NCI-H1048 (cell line): ENCODE measurements at places on chromosomes 2 and 18.

GRCh38 chr2:33104726-33105125 is 158.0 kb downstream of the LTBP1 start:
- DNase-seq, result no peak

DNA sequence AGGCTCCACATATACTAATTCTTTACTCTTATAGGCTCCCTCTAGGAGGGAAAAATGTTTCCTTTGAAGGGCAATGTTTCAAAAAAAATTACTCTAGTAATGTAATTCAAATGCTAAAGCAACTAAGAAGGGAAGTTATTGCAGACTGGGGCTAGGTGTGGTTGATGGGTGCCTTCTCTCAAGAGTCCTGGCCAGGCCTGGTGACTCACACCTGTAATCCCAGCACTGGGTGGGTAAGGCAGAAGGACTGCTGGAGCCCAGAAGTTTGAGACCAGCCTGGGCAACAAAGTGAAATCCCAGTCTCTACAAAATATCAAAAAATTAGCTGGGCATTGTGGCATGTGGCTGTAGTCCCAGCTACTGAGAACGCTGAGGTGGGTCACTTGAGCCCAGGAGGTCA is 31.2 kb upstream of the CDKL4 start:
- no peak for DNase-seq

GRCh38 chr2:61775956-61776570 is 77.8 kb downstream of the FAM161A start:
- no peak for DNase-seq

DNA sequence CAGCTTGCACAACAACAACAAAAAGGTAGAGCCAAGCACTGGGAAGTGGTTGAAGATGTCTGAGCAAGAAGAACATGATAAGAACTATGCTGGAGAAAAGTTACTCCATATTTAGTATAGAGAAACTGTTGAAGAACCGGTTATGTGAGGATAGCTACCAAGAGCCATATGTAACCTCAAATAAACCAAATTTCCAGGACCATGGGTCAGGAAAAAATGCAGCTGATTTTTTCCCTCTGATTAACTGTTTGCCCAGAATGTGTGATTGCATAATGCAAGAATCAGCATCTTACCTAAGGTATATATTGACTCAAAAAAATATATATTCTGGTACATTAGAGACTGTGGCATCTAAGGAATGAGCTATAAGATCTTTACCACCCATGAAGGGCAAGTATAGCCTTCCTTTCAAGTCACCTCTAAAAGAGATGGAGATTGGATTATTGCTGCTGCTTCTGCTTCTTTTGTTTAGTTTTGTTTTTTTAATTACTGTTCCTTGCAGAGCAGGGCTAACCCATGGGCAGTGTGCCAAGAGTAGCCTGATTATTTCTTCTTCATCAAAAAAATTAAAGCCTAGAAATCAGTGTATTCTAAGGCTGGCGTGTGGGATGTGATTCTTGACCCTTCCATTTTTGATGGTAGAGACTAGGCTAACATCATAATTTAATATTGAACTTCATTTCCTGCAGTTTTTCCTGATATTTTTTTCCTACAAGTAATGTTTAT is 76.9 kb upstream of the MAP3K20 start:
- DNase-seq, result no peak

DNA sequence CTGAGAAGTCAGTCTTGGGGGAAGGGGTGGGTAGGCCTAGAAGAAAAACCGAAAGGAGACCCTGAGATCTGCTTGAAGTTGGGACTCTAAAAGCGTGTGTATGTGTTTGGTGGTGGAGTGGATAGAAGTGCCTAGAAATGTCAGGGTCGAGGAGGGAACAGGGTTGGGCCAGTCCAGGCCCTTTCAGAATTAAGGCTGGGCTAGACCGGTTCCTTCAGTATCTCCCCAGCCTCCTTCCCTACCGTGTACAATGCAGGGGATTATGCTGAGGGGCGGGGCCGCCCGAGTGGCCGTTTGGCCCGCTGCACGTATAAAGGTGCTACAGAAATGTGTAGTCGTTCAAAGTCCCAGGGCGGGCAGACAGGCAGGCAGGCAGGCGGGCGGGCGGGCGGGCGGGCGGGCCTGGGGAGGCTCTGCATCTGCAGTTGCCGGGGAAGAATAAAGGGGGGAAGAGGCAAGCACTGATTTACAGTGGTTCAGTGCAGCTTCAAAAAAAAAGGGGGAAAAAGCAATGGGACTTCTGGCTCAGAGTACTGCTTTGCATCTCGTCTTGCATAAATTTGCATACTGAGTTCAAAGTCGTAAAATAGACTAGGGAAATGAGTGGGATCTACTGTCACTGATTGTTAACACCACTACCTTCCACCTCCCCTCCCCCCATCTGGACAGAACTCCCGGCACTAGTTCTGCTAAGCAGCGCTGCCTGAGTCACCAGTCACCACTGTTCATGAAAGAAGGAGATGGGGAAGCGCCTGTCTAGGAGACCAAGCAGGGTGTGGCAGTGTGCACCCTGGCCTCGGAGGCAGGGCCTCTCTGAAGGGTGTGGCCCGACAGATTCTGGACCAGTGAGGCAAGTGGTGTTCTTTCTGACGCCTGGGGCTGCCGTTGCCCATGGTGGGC is 3.6 kb downstream of the IGFBP2 start:
- DNase-seq, result peak; percentile 93
